ENCODE measurements at places on chromosomes 2 and 18. TPM values are rescaled to one million over a fixed set of nuclear protein-coding genes. Genes with fewer than 3 reads are reported as not detected.

GRCh38 chr2:42136782-42137124, 32.4 kb upstream of the EML4 start:
- H3K36me3 ChIP-seq, result peaks cover 6% of the 10 kb centered on the region
- H3K27ac ChIP-seq, result peak overlapping the region; percentile 91
- no peak overlapping the region for H3K4me3 ChIP-seq
- peaks cover 80% of the 10 kb centered on the region for H3K4me1 ChIP-seq

- no peak overlapping the region for H3K4me3 ChIP-seq
- no peaks in the 10 kb centered on the region for H3K36me3 ChIP-seq
- no peak for DNase-seq
Measured at GRCh38 chr2:159961037-159961436, 101.4 kb downstream of the PLA2R1 start.

The DUSP19 gene
- total RNA-seq, result 0.92 TPM

The ATOH8 gene
- total RNA-seq, result 0.12 TPM

DNA sequence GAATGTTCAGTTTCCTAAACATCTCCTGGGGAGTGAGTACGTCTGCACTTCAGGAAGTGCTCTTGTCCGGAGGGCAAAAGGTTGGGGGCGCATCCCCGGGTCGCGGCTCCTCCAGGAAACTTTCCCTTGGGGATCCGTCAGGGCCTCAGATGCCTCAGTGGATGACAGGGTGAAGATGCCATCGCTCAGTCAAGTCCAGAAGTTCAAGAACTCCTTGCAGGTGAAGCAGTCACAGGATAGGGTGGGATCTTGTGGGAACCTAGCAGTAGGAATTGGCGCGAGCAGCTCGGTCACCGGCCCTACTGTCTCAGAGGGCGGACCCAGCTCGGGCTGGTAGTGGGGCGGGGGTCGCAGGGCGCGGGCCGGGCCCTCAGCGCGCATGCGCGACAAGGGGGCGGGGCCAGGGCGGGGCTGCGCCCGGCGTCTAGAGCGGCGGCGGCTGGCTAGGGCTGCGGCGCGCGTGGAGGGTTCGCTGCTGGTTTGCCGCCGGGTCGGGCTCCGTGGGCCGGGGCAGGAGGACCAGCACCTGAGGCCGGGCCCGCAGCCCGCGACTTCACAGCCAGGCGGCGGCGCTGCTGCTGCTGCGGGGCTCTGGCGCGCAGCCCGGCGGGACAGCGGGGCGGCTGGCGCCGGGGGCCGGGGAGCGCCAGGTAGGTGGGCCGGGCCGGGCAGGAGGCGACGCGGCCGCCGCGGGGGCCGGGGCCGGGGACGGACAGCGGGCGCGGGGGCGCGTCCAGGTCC, at the start of gene INPP4A:
INPP4A (plus strand) TSS at position 423 of the 741 bp plus-strand sequence. CDS start 75,191 bp downstream, outside the sequence.
- H3K4me3 ChIP-seq, result peak within 1 kb of the TSS; percentile 93
- peak; percentile 75 for DNase-seq
- peaks cover 38% of the 10 kb centered on the region for H3K4me1 ChIP-seq
- H3K36me3 ChIP-seq, result peaks cover 40% of the 10 kb centered on the region
- H3K27me3 ChIP-seq, result no peaks in the 10 kb centered on the region

- H3K36me3 ChIP-seq, result no peaks in the 10 kb centered on the region
- no peaks in the 10 kb centered on the region for H3K4me1 ChIP-seq
- no peak for DNase-seq
- H3K4me3 ChIP-seq, result no peak overlapping the region
- no peak overlapping the region for H3K27ac ChIP-seq
- H3K27me3 ChIP-seq, result no peaks in the 10 kb centered on the region
Measured at GRCh38 chr2:150182566-150183235, 304.8 kb downstream of the RND3 start.

The RBBP8 gene
- 66.2 TPM for total RNA-seq

DNA sequence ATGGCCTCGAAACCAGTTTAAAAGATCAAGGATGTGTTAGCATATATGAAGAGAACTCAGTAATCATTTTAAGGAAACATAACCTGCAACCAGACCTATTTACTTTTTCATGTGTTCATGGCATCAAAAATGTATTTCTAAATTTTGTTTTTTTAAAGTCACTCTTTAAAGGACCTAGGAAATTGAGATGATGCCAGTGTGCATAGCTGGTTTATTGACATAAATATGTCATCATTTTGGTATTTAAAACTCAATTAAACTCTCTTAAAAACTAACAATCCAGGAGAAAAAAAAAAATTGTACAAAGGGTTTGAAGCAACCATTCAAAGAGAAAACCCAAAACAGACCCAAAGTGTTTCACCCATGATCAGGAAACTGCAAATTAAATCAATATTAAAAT, 198.9 kb upstream of the RND3 start:
- no peak for DNase-seq
- H3K27me3 ChIP-seq, result no peaks in the 10 kb centered on the region

GRCh38 chr18:45782662-45783061, 42.8 kb upstream of the SIGLEC15 start:
- no peak for DNase-seq
- H3K27ac ChIP-seq, result no peak overlapping the region
- H3K4me1 ChIP-seq, result peaks cover 5% of the 10 kb centered on the region
- no peak overlapping the region for H3K4me3 ChIP-seq
- no peaks in the 10 kb centered on the region for H3K36me3 ChIP-seq
- H3K27me3 ChIP-seq, result peaks cover 22% of the 10 kb centered on the region

- H3K36me3 ChIP-seq, result no peaks in the 10 kb centered on the region
- H3K27ac ChIP-seq, result no peak overlapping the region
- no peaks in the 10 kb centered on the region for H3K27me3 ChIP-seq
- no peak overlapping the region for H3K4me3 ChIP-seq
- no peaks in the 10 kb centered on the region for H3K4me1 ChIP-seq
- no peak for DNase-seq
Measured at GRCh38 chr18:7645756-7646155, 78.6 kb downstream of the PTPRM start.

DNA sequence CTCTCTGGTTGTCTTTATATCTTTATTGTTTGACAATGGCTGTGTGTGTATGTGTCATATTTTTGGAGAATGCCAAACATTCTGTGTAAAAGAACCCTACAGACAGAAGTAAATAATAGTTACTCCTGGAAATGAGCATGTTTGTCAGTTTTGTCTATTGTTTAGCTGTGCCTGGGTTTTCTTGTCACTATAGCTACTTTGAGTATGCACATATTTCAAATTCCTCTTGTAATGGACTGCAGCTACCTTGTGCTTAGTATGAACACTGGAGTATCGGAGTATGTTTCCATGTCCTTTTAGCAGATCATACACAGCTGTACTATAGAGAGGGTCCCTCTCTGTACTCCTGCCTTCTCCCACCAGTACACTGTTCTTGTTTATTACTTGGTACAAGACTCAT, 58.0 kb upstream of the DOCK10 start:
- no peaks in the 10 kb centered on the region for H3K4me1 ChIP-seq
- no peak overlapping the region for H3K4me3 ChIP-seq
- no peak overlapping the region for H3K27ac ChIP-seq
- DNase-seq, result no peak

- no peak overlapping the region for H3K4me3 ChIP-seq
- no peaks in the 10 kb centered on the region for H3K36me3 ChIP-seq
- no peak overlapping the region for H3K27ac ChIP-seq
Measured at GRCh38 chr2:42435628-42436027, 58.2 kb downstream of the KCNG3 start.

- H3K36me3 ChIP-seq, result no peaks in the 10 kb centered on the region
- H3K4me1 ChIP-seq, result no peaks in the 10 kb centered on the region
- no peaks in the 10 kb centered on the region for H3K27me3 ChIP-seq
- H3K4me3 ChIP-seq, result no peak overlapping the region
Measured at GRCh38 chr2:129484999-129485897, 494.2 kb upstream of the RAB6C start.

The GREB1 gene
- total RNA-seq, result 0.29 TPM

DNA sequence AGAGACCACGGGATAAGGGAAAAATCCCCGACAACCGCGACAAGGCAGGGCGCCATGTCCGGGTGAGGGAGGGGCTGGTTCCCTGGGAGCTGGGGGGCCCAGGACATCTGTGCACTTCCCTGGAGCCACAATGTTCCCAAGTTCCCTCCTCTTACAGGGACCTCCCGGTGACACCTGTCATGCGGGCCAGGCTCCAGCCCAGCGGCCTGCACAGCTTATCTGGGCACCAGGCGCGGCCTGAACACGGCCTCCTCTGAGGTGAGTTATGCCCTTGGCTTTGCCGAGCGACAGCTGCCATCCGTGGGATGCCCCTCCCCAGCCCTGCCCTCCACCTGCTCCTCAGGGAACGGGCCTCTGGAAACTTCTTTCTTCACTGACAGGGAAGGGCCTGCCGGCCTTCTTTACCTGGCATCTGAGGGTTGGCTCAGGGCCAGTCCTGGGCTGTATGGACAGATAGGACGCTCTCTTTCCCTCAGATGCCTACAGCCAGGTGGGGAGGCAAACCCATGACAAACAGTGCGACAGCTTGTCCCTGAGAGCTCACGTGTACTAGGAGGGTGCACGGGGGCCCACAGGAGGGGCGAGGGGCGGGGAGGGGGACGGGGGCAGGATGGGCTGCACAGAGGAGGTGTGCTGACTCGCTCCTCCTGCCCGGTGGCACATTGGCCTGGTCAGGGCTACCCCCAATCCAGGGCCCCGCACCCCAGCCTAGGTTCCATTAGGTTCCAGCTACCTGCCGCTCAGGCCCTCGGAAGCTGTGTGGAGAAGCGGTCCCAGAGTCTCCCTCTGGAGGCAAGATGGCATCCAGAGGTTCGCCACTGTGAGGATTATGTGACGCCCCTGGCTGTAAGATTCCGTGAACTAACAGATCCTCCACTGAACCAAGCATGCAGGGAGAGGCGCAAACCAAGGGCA, 34.9 kb upstream of the HPCAL1 start:
- no peak overlapping the region for H3K27ac ChIP-seq
- no peak overlapping the region for H3K4me3 ChIP-seq
- no peak for DNase-seq
- no peaks in the 10 kb centered on the region for H3K36me3 ChIP-seq

The CCDC138 gene
- total RNA-seq, result 12.1 TPM

- H3K27ac ChIP-seq, result no peak overlapping the region
- H3K4me1 ChIP-seq, result no peaks in the 10 kb centered on the region
- no peak overlapping the region for H3K4me3 ChIP-seq
- DNase-seq, result no peak
- H3K27me3 ChIP-seq, result peaks cover 10% of the 10 kb centered on the region
Measured at GRCh38 chr18:25282282-25282681, 69.7 kb downstream of the ZNF521 start.

- H3K4me3 ChIP-seq, result no peak overlapping the region
- peaks cover 34% of the 10 kb centered on the region for H3K36me3 ChIP-seq
- no peak overlapping the region for H3K27ac ChIP-seq
- H3K4me1 ChIP-seq, result no peaks in the 10 kb centered on the region
Measured at GRCh38 chr2:53813151-53813550, 26.3 kb downstream of the ERLEC1 start.

DNA sequence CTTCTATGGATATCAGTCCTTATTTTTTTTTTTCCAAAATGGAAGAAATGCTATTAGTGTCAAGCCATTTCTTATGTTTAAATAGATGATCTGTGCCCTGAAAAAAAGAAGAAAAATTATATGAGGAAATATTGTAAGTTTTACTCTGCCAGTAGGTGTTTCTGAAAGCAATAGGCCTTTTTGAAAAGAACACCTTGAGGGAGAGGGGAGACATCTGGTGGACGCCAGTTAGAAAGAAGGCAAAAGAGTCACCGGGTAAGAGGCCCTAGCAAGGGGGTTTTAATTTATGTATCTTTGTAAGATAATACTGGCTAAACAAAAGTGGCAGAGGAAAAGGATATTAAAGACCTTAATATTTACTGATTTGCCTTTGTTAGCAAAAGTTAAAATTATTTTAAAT, 56.1 kb downstream of the DYNAP start:
- no peak for DNase-seq
- no peak overlapping the region for H3K27ac ChIP-seq
- H3K36me3 ChIP-seq, result no peaks in the 10 kb centered on the region
- H3K27me3 ChIP-seq, result peaks cover 7% of the 10 kb centered on the region
- H3K4me3 ChIP-seq, result no peak overlapping the region
- no peaks in the 10 kb centered on the region for H3K4me1 ChIP-seq

- no peaks in the 10 kb centered on the region for H3K4me1 ChIP-seq
- no peaks in the 10 kb centered on the region for H3K27me3 ChIP-seq
- peak overlapping the region; percentile 86 for H3K27ac ChIP-seq
Measured at GRCh38 chr18:26134107-26134506, 438 bp downstream of the PSMA8 start.

The EPB41L5 gene
- 3.4 TPM for total RNA-seq

DNA sequence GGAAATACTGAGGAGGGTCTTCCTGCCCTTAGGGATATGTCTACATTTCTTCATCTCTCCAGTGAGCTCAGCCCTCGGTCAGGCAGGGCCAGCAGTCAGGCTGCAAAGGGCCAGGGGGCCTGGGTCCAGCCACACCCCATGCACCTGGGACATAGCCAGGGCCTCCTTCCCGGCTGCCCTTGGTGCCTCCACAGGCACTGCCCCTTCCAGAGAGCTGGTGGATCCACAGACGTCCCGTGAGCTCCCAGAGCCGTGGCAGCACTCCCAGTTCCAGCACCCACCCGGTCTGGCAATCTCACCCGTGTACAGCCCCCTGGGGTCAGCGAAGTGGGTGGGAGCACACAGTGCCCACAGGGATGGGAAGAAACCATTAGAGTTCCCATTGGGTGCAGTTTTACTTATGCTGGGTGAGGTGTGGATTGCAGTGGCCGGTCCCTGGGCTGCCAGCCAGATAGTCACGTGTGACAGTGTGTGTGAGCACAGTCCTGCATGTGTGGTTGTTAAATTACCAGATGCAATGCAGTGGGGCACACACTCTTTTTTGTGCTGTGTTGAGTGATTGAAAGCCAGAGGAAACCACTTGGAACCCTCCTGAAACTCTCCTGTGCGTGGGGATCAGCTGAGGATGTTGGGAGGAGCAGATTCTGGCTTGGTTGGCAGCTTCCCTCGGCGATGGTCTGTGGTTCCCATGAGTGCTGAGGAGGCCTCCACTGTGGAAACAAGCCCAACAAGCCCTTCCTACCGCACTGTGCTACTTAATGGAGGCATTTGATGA, 131.0 kb downstream of the SNTG2 start:
- no peak overlapping the region for H3K4me3 ChIP-seq
- no peak overlapping the region for H3K27ac ChIP-seq
- H3K4me1 ChIP-seq, result no peaks in the 10 kb centered on the region
- no peak for DNase-seq
- no peaks in the 10 kb centered on the region for H3K27me3 ChIP-seq

DNA sequence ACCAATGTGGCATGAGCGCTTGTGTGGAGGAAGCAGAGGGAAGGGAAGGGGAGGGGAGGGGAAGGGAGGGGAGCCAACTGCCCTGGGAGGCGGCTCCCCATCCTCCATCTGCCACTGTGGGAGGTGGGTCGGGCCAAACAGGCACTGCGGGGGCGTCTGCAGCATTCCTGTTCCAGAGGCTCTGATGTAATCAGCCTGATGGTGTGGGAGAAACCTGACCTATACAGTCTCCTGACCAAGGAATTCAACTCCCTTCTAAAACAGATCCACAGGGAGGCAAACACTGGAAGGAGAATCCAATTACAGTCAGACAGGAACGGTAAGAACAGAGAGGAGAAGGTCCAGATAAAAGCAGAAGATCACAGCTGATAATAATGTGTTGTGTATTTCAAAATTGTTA, 88.8 kb downstream of the CD8B2 start:
- no peak for DNase-seq
- no peak overlapping the region for H3K4me3 ChIP-seq
- peaks cover 3% of the 10 kb centered on the region for H3K4me1 ChIP-seq
